ENCODE measurements at places on chromosomes 11 and 22.

DNA sequence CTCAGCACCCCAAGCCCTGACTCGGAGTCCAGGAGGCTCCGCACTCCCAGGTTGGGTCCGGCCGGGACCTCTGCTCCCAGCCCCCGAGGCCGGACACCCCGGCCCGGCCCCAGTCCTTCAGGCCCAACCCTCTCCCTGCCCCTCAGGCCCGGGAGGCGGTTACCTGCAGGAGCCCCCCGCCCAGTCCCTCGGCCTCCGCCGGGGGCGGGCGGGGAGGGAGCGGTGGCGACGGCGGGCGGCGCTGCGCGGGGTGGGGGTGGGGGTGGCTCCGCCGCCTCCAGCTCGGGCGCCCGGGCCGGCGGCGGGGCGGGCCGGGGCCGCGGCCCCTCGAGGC, 310 bp downstream of the TCF20 start:
- no peak for DNase-seq

- DNase-seq = no peak
Observed at GRCh38 chr22:19757985-19758895, 2.3 kb upstream of the TBX1 start.

DNA sequence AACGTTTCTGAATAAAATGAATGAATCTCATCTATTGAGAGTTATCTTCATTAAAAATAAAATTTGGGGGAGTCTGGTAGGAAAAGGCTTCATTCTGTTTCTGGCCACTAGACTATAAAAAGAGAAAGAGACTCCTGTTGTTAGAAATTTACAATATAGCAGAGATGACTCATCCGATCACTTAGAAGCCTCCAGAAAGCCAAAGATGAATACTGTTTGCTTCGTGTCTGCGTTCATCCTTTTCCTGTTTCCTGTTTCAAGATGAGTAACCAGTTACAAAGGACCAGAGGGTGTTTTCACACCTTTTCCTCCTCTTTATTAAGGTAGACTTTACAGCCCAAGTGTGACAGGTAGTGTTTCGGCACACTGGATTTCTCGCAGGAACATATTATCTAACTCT, 1120.7 kb downstream of the LRRC4C start:
- no peak for DNase-seq

DNA sequence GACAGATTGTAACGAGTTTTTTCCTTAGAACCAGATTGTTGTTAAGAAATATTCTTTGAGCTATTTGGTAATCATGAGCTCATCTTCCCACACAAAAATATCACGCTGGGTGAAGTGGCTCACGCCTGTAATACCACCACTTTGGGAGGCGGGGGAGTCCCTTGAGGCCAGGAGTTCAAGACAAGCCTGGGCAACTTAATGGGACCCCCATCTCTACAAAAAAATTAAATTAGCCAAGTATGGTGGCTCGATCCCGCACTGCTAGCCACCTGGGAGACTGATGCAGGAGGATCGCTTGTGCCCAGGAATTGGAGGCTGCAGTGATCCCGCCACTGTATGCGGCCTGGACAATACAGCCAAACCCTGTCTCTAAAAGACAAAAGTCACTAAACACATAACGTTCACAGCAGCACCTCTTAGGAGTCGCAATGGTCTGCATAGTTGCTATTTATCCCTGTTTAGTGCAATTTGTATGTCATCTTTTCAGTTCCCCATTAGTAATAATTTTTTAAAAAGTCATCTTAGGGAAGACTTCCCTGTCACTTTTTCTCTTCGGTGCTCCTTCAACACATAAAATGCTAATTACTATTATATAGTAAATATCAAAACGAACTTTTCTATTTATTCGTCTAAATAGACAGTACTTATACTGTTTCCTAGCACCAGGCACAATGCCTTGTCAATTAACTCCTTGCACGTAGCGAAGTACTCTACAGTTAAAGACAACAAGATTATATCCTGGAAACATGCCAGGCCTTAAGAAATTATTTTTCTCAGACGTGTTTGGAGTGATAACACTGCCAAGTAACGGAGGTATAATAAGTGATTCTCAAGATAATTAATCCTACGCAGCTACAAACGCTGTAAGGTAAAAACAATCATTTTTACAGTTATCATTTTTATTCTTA, 1.1 kb downstream of the ST13 start:
- DNase-seq = peak; percentile 25

DNA sequence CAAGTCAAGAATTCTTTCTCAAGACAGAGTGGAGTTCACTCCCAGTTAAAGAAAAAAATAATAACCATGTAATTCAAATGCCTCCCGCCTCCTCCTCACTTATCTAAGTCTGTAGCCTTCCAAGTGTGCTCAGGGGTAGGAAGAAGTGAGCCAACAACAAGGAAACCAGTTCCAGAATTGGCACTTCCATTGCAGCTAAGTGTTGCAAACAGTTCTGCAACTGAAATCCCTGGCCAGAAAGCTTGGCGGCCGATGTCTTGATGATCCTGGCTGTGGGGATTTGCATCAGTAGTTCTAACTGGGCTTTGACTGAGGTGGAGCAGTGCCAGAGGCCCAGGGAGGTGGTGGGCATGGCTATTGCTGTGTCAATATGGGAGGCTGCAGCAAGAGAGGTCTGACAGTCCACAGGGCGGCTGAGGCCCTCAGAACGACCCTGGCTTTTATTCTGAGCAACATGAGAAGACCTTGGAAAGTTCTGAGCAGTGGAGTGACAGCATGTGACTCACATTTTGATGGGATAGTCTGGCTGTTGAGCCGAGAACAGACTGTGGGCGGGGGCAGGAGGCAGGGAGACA, 19.2 kb downstream of the DHCR7 start:
- no peak for DNase-seq

- DNase-seq = no peak
Observed at GRCh38 chr22:23404689-23405365, 175.3 kb downstream of the IGLL1 start.

DNA sequence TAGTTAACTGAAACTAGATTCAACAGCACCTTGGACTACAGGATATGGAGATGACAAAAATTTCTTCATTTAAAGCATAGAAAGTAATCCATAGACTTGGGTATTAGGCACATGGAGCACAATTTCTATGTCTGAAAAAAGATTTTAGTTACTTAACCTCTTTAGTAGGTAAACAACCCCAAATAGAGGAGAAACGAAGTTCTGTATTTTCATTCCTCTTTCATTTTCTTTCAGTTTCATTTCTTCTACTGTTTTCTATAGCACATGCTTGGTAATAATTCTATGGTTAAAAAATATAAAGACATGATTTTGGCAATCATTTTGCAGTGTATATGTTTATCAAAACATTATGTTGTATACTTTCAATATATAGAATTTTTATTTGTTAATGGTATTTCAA, 99.5 kb downstream of the CASP12 start:
- peak; percentile 11 for DNase-seq

GRCh38 chr11:21814169-21814568, 378.7 kb upstream of the ANO5 start:
- DNase-seq = no peak

DNA sequence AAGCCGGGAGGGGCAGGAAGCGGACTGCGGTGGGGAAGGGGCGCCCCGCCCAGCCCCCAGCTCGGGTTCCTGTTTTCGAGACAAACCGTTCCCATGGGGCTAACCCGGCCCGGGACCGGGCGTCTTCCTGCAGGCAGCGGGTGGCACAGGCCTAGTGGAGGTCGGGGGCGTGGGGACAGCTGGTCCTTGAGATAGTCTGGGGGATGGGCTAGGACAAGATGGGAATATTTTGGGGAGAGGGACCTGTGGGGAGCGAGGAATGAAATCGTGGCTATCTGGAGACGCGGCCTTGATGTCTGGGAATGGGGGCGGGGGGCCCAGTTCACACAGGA, 1.2 kb upstream of the RASGRP2 start:
- peak; percentile 92 for DNase-seq

GRCh38 chr11:118789501-118790356, 1.2 kb downstream of the DDX6 start:
- DNase-seq = peak; percentile 65

GRCh38 chr22:30490399-30490798, 15.1 kb downstream of the SEC14L4 start:
- DNase-seq = no peak

DNA sequence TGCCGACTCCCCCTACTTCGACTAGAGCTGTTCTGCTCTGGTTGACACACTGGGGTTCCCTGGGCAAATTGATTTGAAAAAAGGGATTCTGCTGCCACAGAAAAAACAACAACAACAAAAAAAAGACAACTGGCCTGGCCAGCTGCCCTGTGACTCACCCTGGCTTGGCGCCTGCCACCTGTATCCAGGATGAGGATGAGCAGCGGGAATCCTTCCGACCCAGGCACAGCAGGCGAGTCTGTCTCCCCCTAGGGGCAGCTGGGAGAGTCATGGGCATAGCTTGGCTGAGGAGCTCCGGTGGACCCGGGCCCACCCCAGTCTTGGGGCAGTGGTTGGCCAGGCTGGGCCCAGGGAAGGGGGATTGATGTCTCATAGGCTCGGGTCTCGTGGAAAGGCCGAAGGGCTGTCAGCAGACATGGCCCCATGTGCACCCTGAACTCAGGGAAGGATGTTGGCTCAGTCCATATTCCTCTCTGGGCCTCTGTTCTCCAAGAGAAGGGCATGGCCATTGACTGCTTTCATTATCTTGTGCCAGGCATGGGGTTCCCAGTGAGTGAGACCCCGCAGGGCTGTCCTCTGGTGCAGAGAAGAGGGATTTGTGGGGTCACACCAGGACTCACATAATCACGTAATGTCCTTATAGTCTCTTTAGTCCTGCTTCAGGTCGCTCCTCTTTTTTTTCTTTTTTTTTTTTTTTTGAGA, 10.4 kb upstream of the SUN2 start:
- peak; percentile 60 for DNase-seq

GRCh38 chr11:114280696-114281095, 15.5 kb upstream of the NNMT start:
- no peak for DNase-seq

DNA sequence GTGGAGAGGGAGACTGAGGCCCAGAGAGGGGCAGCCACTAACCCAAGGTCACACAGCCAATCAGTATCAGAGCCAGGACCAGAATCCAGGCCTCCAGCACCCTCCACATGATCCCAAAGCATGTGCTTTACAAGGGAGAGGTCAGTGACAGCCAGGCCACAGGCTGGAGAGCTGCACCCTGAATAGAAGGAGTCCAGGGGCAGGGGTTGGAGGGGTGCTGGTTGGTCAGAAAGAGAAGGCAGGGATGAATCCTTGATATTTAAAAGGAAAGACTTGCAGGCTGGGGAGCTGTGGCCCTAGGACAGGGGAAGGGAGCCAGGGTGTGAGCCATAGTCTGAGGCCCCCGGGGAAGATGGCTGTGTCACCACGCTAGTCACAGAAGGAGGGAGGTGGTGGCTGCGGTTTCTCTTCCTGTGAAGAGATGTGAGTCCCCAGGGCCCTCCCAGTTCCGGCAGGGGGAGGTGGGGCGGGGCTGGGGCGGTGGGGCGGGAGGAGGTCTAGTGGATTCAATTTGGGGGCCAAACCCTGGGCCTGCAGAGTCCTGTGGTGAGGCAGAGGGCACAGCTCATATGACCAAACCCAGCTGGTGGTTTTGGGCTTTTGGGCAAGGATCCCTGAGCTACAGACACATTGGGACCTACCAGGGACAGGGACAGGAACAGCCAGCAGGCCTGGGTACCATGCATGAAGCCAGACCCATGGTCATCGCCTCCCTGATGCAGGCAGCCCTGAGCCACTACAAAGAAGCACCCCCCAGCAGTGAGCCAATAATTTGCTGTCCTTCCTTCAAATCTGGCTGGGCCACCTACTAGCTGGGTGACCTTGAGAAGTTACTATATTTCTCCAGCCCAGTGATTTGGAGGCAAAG, 14.0 kb downstream of the RAC2 start:
- DNase-seq = peak; percentile 89

DNA sequence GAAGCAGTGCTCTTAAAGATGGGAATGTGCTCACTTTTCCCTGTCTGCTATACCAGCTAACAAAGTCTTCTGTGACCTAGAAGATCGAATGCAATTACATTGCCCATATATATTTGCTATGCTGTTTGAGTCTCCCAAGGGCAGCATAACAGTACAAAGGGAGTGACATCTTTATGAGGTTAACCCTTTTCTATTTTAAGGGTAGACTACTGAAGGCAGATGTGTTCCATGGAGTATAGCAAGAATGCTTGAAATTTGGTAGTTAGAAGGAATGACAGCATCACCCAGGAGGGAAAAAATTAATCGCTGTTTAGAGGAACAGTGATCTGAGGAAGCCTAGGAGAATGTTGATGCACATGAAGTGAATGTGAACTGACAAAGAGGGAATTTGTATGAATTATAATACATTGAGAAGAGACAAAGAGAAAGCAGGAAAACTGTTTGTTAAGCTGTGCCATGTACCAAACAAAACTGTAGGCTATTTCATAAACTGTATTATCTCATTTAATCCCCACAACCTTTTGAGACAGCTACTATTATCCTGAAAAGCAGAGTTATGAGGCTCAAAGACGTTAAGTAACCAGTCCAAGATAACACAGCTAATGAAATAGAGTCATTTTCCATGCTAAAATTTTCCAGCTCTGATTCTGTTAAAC, 13.0 kb downstream of the MAML2 start:
- DNase-seq = no peak

DNA sequence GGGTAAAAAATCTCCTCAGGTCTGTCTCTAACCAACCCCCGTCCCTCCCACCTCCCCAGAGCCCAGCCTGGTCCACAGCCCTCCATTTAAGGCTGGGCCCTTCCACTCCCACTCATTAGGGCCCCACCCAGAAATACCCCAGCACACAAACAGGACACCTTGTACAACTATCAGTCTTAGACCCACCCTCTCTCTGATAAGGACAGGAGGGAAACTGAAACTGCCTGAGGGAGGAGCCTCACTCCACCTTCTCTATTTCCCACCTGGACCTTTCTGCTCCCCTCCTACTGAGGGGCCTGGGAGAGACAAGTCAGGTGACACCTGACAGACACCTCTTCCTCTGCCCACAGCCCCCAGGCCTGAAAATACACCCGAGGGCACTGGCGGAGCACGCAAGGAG, 90.2 kb downstream of the PLEKHA7 start:
- DNase-seq = no peak

DNA sequence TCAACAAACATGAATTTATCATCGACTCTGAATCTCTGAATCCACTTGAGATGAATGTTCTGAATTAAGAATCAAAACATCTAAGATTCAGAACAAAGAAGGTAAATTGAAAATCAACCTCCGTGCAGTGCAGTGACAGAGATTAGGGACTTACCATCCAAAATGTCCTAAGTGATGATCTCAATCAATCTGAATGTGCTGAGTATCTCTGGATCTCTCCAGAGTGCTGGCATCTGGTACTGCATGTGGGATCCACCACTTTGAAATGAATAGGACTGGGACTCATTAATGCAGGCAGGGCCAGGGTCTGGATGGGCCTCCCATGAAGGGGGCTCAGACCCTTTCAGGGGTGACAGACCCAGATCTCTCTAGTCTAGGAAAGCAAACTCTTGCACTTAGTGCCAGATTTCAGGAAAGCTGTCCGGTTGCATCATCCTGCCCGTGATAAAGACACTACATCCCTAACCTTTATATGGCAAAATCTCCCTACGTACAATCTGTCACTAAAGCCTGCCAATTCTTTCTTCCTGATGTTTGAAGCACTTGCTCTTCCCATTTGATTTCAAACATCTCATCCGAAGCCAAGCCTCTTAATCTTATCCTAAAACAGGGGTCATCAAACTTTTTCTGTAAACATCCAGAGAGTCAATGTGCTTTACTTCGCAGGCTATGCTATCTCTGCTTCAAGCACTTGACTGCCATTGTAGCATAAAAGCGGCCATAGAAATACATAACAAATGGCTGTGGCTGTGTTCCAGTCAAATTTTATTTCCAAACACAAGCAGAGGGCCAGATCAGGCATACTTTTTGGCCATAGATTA, 263.3 kb downstream of the LARGE1 start:
- no peak for DNase-seq

All from CD4-positive, alpha-beta T cell treated with Interleukin-12 subunit alpha and Interleukin-12 subunit beta, for 1 hour (primary cell).